ENCODE measurements at places on chromosomes 13 and 19.

GRCh38 chr13:45205124-45205523 is 4.3 kb upstream of the KCTD4 start:
- no peak for DNase-seq

DNA sequence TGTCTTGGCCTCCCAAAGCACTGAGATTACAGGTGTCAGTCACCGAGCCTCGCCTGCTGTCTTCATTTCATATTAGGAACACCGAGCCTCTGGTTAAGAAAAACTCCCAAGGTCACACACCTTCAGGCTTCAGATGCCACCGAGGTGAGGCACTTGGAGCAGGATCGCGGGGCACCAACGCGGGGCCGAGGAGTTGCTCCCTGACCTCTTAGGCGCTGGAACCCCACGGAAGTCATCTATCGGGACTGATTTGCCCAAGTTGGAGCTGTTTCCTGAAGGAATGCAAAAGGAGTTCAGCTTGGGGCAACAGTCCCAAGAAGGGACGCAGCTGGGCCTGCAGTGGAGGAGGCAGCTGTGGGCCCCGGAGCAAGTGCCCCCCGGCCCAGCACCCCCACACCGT is 50.3 kb upstream of the XPO4 start:
- no peak for DNase-seq

GRCh38 chr19:18649371-18650020 is 12.7 kb downstream of the KLHL26 start:
- peak; percentile 45 for DNase-seq

DNA sequence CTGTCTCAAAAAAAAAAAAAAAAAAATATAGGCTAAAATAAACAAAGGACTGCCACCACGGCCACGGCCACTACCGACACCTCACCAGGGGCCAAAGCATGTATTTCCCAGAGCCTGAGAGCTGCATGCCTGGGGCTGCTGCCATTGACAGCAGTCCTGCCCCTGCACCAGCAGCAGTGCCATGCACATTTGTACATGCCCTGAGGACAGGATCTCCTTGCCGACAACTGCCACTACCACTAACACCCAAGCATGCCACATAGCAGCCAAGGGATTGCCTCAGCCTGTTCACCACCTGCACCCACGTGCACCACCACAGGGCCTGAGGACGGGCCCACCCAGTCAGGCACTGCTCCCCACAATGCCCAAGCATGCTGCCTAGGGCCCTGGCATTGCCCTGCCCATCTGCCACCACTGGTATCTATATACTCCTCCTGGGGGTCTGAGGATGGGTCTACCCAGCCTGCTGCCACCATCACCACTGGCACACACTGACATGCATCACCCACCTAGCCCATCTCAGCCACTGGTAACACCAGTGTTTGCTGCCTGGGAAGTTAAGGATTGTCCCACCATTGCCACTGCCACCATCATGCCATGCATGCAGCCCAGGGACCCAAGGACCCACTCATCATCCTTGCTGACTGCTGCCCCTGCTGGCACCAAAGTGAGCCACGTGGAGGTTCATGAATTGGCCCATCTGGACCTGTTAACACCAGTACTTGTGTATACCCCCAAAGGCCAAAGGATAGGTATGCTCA is 10.6 kb upstream of the NUP62 start:
- DNase-seq = no peak

- DNase-seq = no peak
Observed at GRCh38 chr19:57436417-57436816, 1.3 kb downstream of the ZNF749 start.

DNA sequence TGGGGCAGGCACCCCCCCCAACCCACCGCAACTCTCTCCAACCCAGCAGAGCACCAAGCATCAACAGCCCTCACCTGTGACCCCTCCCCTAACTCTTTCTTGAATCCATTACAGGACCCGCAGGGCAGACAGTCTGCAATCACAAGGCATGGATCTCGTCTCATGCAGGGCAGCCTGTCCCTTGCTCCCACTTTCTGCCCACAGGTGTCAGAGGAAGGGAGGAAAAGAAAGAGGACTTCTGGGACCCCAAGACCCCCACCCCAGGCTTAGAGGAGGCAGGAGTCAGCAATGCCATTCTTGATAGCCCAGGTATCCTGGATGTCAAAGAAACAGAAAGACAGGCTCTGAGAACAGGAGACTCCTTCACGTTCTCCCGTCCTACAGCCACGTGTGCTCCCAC is 47.4 kb upstream of the TUBGCP3 start:
- no peak for DNase-seq

- no peak for DNase-seq
Observed at GRCh38 chr13:99974296-99974938, 2.9 kb upstream of the ZIC5 start.

DNA sequence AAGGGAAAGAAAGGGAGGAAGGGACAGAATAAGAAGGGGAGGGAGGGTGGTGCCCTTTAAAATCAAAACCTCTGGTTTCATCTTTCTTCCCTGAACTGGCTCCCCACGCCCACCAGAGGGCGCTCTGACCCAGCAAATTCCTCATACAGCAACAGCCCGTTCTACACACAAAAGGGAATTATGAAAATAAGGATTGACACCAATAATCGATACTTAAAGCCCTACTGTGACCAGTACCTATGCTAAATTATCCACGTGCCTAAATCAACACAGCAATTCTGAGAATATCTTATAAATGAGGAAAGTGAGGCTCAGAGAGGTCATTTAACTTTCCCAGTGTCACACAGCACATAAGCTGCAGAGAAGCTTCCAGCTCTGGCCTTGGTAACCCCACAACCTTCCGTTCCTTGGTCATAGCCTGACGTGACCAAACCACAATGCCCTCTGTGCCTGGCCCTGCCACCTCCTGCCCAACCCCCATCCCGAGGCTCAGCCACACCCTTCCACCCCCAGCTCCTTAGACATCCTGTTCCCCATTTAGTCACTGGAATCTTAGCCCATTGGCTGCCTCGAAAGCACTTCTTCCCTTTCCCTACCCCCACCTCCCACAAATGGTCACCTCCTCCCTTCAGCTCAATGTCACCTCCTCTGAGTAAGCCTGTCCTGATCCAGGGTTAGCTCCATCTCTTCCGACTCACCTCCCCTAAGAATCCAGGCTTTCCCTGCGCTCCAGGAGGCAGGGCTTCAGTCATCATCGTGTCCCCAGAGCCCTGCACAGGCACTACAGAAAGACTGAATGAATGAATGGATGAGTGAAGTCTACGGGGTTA is 34.2 kb upstream of the PNMA8B start:
- peak; percentile 66 for DNase-seq

DNA sequence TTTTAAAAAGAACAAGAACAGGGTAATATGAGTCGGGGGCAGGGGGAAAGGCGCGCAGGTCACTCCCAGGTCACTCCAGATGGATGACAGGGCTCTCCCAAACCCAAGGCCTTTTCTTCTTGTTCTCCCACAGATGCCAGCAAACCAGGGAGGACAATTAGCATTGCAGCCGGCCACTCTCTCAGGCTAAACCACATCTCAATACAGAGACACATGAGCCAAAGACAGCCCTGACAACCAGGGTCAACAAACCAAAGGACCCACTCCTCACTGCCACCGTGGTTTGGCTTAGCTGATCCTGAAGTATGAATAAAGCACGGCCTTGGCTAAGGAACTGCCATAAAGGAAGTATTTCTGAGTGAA is 47.3 kb downstream of the LATS2 start:
- DNase-seq = no peak

GRCh38 chr19:19551853-19552192 is 13.8 kb downstream of the CILP2 start:
- peak; percentile 28 for DNase-seq

DNA sequence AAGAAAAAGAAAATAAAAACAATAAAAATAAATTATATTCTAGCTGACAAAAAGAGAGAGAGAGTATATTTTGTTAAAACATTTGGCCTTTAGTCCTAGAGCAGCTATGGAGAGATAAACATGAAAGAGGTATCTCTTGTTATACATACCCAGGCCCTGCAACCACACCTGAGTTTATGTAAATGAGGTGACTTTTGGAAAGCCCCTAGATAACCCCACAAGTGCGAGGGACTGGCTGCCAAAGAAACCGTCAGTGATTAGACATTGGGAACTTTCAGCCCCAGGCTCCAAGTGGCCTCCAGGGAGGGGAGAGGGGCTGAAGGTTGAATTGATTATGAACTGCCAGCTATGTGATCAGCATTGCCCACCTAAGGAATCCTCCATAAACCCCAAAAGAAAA is 2.1 kb upstream of the NLRP7 start:
- DNase-seq = no peak

DNA sequence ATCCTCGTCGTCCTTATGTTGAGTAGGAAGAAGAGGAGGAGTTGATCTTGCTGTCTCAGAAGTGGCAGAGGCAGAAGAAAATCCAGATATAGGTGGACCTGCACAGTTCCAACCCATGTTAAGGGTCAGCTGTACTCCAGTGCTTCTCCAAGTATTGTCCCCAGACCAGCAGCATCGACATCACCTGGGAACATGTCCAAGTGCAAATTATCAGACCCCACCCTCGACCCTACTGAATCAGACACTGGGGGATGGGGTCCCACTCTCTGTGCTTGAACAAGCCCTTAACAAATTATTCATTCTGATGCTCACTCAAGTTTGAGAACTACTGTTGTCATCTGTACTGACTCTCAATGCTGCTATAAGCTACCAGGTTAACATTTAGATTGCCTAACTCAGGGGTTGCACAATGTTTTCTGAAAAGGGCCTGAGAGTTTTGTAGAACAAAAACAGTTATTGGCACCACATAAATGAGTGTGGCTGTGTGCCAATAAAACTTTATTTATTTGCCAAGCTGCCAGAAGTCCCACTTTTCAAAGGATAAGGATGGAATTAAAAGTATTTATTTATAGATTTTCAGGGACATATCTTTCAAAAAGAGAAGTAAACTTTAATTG is 226.7 kb upstream of the IPO5 start:
- no peak for DNase-seq

DNA sequence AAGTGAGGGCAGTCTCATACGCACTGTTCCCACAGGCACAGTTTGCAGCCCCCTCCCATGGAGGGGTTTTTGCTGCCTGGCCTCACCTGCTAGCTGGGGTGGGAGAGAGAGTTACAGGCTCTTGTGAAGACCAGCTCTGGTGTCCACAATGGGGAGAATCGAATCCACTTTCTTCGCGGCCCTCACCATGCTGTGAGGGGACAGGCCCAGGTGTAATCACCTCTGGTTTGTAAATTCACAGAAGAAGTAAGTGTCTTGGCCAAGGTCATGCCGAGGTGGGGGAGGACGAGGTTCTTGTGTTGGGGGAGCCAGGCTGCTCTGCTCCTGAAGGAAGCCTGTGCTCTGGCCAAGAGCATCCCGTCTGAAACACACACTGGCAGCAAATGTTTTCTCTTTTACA is 39.5 kb downstream of the TEX29 start:
- DNase-seq = no peak

- DNase-seq = no peak
Observed at GRCh38 chr13:33262997-33263396, 22.6 kb downstream of the STARD13 start.

- DNase-seq = no peak
Observed at GRCh38 chr13:44906713-44907112, 82.6 kb downstream of the NUFIP1 start.

DNA sequence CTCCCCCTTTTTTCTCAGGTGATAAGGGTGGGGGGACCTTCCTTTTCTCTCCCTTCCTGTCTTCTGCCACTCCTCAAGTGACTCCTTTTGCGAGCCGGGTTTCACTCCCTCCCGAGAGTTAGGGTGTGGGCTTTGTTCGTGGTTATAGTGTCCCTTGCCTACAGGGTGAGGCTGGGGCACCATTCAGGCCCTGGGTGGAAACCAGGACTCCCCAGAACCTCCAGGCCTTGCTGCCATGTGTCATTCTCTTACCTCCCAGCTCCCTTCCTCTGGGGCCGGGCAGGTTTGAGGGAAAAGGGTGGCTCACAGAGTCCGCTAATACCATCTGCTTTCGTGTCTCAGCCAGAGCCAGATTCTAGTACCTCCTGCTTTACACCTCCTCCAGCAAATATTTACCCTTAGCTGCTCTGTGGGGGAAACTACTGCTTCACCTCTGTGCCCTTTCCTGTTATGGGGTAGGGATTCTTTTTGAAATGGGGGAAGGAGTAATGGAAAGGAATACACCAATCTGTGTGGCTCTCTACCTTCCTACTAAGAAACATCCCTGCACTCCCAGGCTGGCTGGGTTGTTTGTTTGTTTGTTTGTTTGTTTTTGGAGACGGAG is 2.8 kb downstream of the ACTN4 start:
- DNase-seq = no peak

- DNase-seq = peak; percentile 71
Observed at GRCh38 chr13:93039131-93039530, 187.5 kb upstream of the GPC6 start.

GRCh38 chr13:85170372-85170771 is 628.8 kb downstream of the SLITRK6 start:
- no peak for DNase-seq

DNA sequence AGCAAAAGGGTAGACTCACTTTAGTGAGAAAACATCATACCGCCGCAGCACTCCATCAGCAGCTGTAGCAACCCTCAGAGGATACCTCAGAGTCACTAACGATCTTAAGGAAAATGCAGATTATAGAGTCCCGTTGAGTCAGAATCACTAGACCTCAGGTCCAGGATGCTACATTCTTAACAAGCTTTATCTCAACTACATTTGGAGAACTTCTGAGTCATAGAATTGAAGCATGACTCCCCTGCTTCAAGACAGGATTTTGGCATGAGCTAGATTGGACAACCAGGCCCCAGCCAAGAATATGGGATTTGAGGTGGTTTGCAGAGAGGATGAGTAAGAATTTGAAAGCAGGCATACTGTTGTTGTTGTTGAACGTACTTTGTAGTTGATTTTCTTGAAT is 118.9 kb upstream of the UBL3 start:
- peak; percentile 61 for DNase-seq

DNA sequence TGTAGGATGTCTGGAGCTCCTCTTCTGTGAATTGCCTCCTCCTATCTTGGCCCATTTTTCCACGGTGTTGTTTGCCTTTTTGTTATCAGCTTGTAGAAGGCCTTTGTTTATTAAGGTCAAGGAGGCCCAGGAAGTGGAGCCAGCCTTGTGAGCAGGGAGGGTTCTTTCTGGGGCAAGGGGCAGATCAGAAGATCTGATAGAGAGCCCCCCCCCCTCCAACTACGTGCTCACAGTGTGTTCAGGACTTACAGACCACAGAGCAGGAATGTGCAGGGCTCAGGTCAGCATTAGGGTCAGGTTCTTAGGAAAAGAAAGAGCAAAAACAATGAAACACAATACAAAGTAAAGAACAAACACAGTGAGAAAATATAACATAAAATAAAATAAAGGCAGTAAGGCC is 59.4 kb downstream of the CCNE1 start:
- DNase-seq = no peak

- no peak for DNase-seq
Observed at GRCh38 chr19:50799547-50799851, 9.3 kb downstream of the ACP4 start.

- DNase-seq = no peak
Observed at GRCh38 chr19:6501740-6502648, at the start of gene TUBB4A. Gene TUBB4A (minus strand): TSS chr19:6502309. CDS start chr19:6502212, 97 bp downstream.

DNA sequence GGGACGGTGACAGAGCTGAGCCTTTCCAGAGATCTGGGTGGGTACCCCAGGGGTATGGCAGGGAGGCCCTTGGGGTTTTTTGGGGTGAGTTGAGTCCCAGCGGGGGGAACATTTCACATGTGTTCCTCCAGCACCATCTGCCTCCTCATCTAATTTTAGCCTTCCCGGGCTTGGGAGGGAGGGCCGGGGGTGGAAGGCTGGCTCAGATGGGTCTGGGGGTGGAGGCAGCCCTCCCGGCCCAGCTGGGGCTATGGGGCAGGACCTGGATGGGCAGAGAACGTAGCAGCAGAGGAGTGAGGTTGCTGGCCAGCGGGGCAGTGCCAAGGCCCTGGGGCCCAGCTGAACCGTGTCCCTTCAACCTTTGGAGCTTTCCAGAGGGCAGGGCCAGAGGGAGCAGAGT is 23.5 kb downstream of the ADGRL1 start:
- DNase-seq = no peak

- no peak for DNase-seq
Observed at GRCh38 chr13:99477493-99477892, 23.8 kb upstream of the TM9SF2 start.

Data from fibroblast of skin of scalp (primary cell).